ENCODE measurements at places on chromosomes 16 and 17.

GRCh38 chr17:18064053-18064452 lies 23.7 kb upstream of the DRG2 start:
- DNase-seq = no peak

DNA sequence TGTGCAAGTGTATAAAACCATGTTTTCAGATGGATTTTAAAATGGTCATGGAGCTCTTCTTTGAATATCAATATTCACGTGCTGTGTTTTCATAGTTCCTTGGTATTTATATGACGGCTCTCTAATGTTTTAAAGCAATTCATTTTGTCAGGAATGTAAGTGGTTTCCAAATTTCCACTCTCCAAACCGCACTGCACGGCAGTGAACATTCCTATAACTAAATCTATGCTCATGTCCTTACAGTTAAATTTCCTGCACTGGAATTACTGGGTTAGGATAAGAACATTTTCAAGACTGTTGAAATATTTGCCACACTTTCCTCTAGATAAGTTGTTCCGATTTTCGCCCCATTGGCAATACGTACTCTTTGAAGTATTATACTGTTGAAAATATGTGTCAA lies 398.9 kb downstream of the PMP22 start:
- peak; percentile 42 for DNase-seq

- no peak for DNase-seq
Observed at GRCh38 chr17:851924-852323, 69.8 kb downstream of the MRM3 start.

GRCh38 chr17:69207151-69207550 lies 21.5 kb downstream of the ABCA10 start:
- no peak for DNase-seq

GRCh38 chr16:30907064-30907463 lies 10.7 kb downstream of the CTF1 start:
- no peak for DNase-seq

DNA sequence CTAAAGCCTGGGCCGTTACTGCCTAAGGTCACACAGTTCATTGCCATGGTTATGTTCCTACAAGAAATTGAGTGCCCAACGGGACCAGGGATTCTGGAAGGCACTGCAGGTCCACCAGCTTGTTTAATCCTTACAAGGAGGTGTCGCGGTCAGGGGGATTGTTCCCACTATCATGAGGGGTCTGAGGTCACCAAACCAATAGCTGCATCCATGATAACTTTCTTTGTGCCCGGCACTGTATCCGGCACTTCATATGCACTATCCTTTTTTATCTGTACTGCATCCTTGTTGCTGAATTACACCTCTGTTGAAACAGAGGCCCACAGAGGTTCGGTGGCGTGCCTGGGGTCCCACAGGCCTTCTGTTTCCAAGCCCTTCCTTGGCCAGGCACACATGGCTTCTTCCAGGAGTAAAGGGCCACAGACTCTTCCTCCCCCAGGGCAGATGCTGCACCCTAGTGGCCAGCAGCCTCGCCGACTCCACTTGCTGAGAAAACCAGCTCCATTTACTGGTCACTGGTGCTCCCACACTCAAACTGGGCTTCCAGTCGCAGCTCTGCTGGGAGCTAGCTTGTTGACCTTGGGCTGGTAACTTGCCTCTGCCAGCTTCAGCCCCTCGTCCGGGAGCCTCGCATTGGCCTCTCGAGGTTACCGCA lies 82.0 kb upstream of the PLCG2 start:
- peak; percentile 31 for DNase-seq

- DNase-seq = no peak
Observed at GRCh38 chr17:33837281-33837680, 417.8 kb upstream of the CCL2 start.

GRCh38 chr17:15257258-15257788 lies 7.8 kb downstream of the PMP22 start:
- peak; percentile 86 for DNase-seq

DNA sequence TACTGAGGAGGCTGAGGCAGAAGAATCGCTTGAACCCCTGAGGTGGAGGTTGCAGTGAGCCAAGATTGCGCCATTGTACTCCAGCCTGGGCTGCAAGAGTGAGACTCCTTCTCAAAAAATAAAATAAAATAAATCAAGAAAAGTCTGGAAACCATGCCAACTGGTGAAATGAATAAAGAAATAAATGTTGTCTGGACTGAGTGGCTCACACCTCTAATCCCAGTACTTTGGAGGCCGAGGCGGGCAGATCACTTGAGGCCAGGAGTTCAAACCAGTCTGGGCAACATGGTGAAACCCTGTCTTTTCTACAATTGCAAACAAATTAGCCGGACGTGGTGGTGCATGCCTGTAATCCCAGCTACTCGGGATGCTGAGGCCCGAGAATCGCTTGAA lies 744 bp upstream of the LRRC37A3 start:
- no peak for DNase-seq

GRCh38 chr17:63356337-63356757 lies 89.8 kb downstream of the CYB561 start:
- DNase-seq = peak; percentile 98

DNA sequence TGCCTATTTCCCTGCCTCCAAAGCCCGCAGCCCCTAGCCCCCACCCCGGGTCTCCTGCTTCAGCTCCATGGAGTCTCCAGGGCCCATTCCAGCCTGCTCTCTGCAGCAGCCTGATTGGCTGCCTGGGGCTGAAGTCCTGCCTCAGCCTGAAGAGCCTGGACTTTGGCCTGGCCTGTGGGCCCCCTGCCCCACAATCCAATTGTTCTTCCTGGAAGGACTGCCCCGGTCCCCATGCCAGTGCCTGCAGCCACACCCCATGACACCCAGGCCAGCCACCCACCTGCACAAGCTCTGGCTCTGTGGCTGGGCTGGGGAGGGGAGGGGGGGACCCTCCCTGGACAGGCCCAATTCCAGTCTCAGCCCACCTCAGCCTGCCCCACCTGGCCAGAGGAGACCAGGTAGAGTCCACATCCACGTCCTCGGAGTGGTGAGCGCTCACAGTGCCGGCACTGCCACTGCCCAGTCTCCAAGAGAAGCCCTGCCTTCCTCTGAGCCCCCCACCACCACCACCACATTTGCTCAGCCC lies 12.3 kb downstream of the ENPP7 start:
- DNase-seq = no peak

DNA sequence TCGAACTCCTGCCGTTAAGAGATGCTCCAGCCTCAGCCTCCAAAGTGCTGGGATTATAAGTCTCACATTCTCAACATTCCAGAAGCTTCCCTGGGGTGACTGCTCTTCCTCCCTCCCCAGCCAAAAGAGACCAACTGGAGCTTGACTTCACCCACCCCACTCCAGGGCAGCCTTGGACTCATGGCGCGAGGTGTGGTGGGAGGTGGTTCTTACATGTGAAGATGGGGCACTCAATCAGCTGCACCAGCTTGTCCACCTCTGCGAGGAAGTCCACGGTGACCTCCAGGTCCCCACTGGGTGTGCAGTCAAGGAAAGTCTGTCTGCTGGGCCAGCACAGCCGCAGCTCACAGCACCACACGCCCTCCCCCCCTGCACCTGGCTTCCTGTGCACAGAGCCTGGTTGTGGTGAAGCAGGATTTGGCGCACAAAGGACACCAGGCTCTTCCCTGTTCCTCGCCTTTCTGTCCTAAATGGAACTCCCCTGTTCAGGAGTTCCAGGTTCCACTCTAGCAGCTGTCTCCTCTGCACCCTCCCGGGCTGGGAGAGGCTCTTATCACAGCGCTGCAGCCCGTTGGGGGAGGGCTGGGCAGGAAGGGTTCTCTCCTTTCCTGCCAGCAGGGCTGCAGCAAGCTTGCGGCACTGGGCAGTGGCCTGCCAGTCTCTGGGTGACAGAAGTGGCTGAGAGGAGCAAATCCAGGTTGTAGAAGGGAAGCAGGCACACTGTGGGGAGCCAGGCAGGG lies 9.6 kb upstream of the MTSS2 start:
- DNase-seq = peak; percentile 32

- no peak for DNase-seq
Observed at GRCh38 chr17:2170023-2170422, 115.1 kb downstream of the HIC1 start.

GRCh38 chr16:69553332-69553731 lies 12.4 kb upstream of the NFAT5 start:
- no peak for DNase-seq

- DNase-seq = no peak
Observed at GRCh38 chr16:2519711-2520080, 475 bp upstream of the AMDHD2 start.

DNA sequence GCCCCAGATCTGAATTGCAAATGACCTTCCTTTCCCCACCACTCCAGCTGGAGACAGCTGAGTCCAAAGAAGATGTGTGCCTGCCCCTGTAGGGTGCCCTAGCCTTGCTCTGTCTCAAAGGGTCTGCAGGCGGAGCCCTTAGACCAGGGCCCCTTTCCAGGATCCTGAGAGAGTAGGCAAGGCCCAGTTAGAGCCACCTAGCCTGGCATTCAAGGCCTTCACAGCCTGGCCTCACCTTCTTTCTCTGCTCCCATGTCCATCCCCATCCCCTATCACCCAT lies 66.6 kb upstream of the LHX1 start:
- DNase-seq = no peak

- DNase-seq = no peak
Observed at GRCh38 chr16:3084969-3085670, 14.0 kb downstream of the ZSCAN10 start.

DNA sequence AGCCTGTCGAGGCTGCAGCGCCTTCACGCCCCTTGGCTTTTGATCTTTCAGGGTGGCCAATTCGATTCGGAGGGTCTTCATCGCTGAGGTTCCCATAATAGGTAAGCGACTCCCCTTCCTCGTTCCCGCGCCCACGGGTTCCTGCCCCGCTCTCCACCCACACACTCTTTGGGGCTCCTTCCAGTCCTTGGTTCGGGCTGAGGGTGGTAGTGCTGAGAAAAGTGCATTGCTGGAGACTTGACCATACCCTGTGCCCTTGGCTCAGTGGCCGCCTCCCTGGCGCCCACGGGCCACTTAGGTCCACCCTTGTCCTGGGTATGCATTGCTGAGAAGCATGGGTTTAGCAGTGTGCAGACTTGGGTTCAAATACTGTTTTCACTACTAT lies 491 bp downstream of the POLR2C start:
- no peak for DNase-seq

DNA sequence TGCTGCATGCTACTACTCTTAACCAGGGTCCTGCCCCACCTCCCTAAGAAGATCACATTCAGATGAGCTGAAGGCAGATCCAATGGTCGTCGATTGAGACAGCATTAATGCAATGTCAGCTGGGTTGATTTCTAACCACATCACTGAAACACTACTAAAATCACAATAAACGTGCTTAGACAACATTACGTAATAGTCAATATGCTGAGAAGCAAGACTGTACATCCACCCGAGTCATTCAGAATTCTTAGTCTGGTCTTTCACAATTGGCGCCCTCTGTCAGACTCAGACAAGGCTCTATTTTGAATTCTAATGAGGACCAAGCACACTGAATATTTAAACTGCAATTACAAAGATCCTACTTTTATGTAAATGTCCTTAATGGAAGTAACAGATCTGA lies 205.2 kb downstream of the STX8 start:
- DNase-seq = peak; percentile 49

- DNase-seq = no peak
Observed at GRCh38 chr17:59893676-59894100, 767 bp downstream of the RPS6KB1 start.

DNA sequence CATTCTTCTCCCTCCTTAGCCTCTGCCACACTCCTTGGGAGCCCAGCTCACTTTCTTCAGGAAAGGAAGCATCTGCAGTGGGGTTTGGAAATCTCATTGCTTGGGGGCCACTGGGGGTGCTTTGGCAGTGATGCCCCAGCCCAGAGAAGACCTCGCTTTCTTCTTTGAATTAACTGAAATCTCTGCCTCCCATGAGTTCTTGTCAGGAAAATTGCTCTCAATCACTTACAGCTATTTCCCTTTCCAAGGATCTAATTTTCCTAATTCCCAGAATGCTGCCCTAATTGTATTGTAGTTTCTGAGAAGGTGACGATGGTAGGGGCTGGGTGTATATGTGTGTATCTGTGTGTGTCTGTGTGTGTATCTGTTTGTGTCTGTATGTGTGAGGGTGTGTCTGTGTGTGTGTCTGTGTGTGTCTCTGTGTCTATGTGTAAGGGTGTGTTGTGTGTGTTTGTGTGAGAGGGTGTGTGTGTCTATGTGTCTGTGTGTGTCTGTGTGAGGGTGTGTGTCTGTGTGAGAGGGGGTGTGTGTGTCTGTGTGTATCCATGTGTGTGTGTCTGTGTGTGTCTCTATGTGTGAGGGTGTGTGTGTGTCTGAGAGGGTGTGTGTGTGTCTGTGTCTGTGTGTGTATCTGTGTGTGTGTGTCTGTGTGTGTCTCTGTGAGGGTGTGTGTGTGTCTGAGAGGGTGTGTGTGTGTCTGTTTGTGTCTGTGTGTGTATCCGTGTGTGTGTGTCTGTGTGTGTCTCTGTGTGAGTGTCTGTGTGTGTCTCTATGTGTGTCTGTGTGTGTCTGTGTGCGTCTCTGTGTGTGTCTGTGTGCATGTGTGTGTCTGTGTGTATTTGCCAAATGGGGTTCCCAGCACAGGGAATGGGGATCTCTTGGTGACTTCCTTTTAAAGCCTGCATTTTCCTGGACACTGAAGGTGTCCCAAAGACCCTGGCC lies 83.5 kb upstream of the DNAJA2 start:
- no peak for DNase-seq

- no peak for DNase-seq
Observed at GRCh38 chr16:55126456-55126855, 195.8 kb downstream of the IRX5 start.
